ENCODE measurements at places on chromosomes 7 and 10. TPM values are rescaled to one million over a fixed set of nuclear protein-coding genes. Genes with fewer than 3 reads are reported as not detected.

C10orf105 gene
- not detected for total RNA-seq

DNA sequence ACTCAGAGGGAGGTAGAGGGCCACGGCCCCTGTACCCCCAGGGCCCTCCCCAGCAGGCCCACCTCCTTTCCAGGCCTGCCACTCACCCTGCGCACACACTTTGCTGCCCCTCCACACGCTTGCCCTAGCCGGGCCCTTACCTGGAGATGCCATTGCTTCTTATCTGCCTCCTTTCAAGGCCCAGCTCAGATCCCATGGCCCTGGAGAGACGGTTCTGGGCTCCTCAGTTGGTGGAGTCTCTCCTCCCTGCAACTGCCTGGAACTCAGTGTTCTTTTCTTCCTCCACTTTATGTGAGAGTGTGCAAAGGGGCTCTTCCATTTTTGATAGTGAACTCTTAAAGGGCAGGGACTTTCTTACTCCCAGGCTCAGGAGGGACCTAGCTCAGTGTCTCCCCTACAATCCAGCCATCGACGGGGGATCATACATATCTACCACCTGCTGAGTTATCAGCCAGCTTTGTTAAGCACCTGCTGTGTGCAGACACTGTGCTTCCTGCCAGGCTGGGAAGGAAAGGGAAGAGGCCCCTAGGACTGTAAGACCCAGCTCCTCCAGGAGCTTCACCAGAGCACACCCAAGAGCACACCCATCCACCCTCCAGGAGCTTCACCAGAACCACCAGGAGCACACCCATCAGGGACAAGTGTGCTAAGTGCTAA is 89.3 kb upstream of the MACROH2A2 start:
- DNase-seq, result peak; percentile 8

DNA sequence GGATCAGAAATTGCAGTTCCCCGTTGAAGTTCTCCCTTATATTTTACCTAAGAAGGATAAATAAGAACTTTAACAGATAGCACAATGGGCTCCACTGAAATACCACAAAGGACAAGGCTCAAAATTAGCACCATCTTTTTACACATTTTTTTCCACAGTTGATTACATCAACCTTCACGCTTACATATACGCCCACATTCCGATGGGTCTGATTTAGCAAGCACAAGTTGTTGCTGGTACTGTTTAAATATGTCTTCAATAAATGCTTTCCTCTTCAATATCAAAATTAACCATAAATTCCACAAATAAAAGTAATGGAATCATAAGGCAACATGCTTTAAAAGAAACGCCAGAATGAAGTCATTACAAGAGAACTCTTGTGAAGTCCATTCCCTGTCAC is 79.5 kb downstream of the NEBL start:
- DNase-seq, result no peak

OR2A5 gene
- not detected for total RNA-seq

MYO3A gene
- 1.7 TPM for total RNA-seq

DNA sequence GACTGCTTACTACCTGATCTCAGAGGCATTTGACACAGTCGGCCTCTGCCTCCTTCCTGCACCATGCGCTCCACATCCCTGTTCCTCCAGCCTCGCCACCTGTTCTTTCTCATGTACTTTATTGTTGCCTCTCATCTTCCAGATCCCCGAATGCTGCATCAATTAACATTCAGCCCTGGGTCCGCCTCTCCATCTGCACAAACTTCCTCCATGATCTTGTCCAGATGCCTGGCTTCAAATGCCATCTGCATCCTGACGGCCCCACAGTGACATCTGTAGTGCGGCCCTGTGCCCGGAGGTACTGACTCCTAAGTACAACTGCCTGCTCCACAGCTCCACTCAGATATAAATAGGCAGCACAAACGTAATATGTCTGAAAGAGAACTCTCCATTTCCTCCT is 51.2 kb upstream of the STK17A start:
- DNase-seq, result no peak

DNA sequence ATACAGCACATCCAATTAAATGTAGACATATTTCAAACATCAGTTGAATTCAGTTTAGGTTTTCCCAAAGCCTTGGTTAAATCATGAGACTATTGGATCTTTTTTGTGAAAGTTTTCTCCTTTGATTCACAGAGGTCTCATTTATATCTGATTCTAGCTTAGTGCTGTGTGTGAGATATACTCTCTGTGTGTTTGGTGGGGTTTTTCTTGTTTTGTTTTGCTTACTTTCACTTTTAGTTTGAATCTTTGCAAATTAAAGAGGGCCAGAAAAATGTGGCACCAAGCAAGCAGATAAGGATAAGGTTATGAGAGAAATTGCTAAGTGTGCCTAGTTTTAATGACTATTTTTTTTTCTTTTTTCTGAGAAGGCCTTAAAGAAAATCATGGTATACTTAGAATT is 12.6 kb upstream of the OR6B1 start:
- no peak for DNase-seq

Data from Peyer's patch (tissue), 4 donors.